ENCODE measurements at places on chromosomes 2 and 18. TPM values are rescaled to one million over a fixed set of nuclear protein-coding genes. Genes with fewer than 3 reads are reported as not detected.

The ALPG gene
- total RNA-seq: not detected

The ASB1 gene
- total RNA-seq: 15.2 TPM

The CPLX4 gene
- total RNA-seq: not detected

The UGT1A9 gene
- not detected for total RNA-seq

The EIF2AK3 gene
- total RNA-seq: 18.5 TPM

The BBS5 gene
- total RNA-seq: 1.6 TPM

The CLHC1 gene
- 2.4 TPM for total RNA-seq

All from bladder microvascular endothelial cell (primary cell).